ENCODE measurements at places on chromosomes 11 and 22. TPM values are rescaled to one million over a fixed set of nuclear protein-coding genes. Genes with fewer than 3 reads are reported as not detected.

SLC16A8 gene
- total RNA-seq: not detected

CHRDL2 gene
- 0.15 TPM for total RNA-seq

PHOX2A gene
- not detected for total RNA-seq

ANO1 gene
- total RNA-seq: 2.3 TPM

TYR gene
- not detected for total RNA-seq

DEFB131B gene
- not detected for total RNA-seq

SDHAF2 gene
- total RNA-seq: 43.2 TPM

GRCh38 chr11:100141201-100141600 lies 545.9 kb upstream of the ARHGAP42 start:
- H3K4me1 ChIP-seq: no peaks in the 10 kb centered on the region
- no peak for DNase-seq
- no peak overlapping the region for H3K27ac ChIP-seq
- no peaks in the 10 kb centered on the region for H3K27me3 ChIP-seq
- no peaks in the 10 kb centered on the region for H3K36me3 ChIP-seq
- H3K4me3 ChIP-seq: no peak overlapping the region

DNA sequence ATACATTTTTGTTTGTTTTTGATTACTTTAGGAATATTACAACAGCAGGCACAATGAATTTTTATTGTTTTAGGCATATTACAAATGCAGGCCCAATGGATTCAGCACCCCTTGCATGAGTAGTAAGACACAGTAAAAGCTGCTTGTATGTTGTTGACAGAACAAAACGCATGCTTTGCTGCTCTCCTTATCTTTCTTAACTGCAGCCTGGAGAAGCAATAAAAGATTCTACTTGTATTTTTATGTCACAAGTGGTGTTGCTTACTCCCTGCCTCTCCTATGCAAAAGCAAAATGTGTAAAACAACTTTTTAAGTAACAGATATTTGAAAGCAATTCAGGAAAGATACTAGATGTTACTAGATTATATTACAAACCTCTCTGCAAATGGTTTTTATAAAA lies 73.9 kb downstream of the TRPC6 start:
- H3K36me3 ChIP-seq: peaks cover 2% of the 10 kb centered on the region
- H3K4me1 ChIP-seq: no peaks in the 10 kb centered on the region
- peaks cover 5% of the 10 kb centered on the region for H3K27me3 ChIP-seq
- H3K27ac ChIP-seq: no peak overlapping the region
- no peak for DNase-seq
- no peak overlapping the region for H3K4me3 ChIP-seq

DNA sequence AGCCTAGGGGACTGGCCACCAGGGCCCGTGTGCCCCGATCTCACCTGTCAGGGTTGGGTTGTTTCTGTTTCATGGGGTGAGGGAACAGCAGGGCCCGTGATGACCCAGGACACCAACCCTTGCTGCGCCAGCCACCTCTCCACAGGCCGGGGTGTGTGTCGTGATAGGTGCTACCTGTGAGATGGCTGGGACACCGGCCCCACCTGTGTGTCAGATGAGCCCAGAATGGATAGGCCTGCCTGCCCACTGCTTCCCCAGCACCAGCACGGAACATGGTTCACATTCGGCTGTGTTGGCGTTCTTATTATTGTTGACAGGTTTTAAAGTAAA lies 7.1 kb downstream of the CLDN5 start:
- no peaks in the 10 kb centered on the region for H3K27me3 ChIP-seq
- DNase-seq: no peak
- H3K36me3 ChIP-seq: no peaks in the 10 kb centered on the region
- H3K4me1 ChIP-seq: no peaks in the 10 kb centered on the region

GRCh38 chr11:15888556-15889345 lies 467.6 kb downstream of the SOX6 start:
- no peaks in the 10 kb centered on the region for H3K4me1 ChIP-seq
- DNase-seq: no peak
- no peaks in the 10 kb centered on the region for H3K27me3 ChIP-seq
- no peak overlapping the region for H3K4me3 ChIP-seq
- H3K27ac ChIP-seq: no peak overlapping the region

DNA sequence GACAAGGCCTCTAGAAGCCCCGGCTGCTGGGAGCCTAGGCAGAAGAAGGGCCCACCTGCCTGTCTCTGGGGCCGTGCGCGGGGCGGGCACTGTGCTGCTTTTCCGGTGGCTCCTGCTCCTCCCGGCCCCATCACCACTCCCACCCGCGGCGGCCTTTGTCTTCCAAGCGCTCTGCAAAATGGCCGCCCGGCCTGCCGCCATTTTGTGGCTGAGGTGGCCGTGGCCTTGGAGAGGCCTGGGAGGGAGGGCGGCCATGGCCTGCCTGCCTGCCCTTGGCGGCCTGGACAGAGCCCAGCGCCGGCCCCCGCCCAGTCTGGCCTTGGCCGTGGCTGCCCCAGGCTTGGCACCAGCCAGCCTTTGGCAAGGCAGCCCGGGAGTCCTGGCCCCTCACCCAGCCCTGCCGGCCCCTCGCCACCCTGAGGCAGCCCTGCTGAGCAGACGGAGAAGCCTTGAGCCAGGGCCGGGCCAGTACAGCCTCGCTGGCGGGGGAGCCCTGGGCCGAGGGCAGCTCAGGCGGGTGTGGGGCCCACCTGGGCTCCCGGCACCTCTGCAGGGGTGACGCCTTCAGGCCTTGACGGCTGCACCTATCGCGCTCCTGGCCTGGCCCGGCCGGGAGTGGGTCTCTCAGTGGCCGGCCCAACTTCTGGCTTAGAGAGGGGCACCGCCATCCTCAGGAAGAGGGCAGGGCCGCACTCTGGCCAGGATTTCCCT lies 46.0 kb upstream of the PPARA start:
- DNase-seq: no peak
- peaks cover 2% of the 10 kb centered on the region for H3K36me3 ChIP-seq
- no peaks in the 10 kb centered on the region for H3K27me3 ChIP-seq
- H3K27ac ChIP-seq: peak overlapping the region; percentile 89

DNA sequence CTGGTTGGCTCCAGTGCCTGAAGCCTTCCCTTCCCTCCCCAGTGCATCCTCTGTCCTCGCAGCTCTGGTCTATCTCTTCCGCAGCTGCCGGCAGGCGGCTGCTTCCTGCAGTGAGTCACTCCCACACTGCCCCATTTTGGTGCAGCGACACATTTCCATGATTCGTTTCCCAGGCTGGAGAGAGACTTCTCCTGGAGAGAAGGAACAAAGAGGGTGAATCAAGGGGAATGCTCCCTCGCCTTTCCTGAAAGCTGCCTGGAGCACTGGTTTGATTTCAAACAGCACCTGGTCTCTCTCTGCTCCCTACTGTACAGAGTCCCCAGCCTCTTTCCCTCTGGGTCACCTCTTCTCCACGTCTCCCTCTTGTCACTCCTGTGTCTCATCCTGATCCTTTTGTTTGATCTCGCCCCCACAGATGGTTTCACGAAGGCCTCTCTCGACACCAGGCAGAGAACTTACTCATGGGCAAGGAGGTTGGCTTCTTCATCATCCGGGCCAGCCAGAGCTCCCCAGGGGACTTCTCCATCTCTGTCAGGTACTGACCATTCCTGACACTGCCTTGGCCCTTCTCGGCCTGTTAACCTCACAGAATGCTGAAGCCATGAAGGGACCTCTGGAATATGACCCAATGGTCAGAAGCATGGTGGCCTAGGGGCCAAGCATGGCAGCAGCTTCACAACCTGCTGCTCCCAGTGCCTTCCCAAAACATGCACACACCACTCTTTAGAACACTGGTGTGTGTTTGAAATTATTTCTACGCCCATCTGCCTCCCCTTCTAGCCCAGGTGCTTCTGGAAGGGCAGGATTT lies at the start of gene TMA7B:
Gene TMA7B (plus strand): TSS at position 758 of the 808 bp plus-strand sequence. CDS start 3,978 bp downstream, outside the sequence.
- no peak within 1 kb of the TSS for H3K27ac ChIP-seq
- no peaks in the 10 kb centered on the region for H3K27me3 ChIP-seq
- DNase-seq: no peak
- H3K4me3 ChIP-seq: no peak within 1 kb of the TSS

GRCh38 chr22:27378311-27378800 lies 423.2 kb downstream of the MN1 start:
- no peaks in the 10 kb centered on the region for H3K36me3 ChIP-seq
- H3K4me1 ChIP-seq: no peaks in the 10 kb centered on the region
- H3K27ac ChIP-seq: no peak overlapping the region
- DNase-seq: no peak

- no peak overlapping the region for H3K4me3 ChIP-seq
- no peaks in the 10 kb centered on the region for H3K4me1 ChIP-seq
- H3K36me3 ChIP-seq: no peaks in the 10 kb centered on the region
- no peaks in the 10 kb centered on the region for H3K27me3 ChIP-seq
- no peak for DNase-seq
These were observed 84.0 kb upstream of the CTSC start for GRCh38 chr11:88421530-88421929.

DNA sequence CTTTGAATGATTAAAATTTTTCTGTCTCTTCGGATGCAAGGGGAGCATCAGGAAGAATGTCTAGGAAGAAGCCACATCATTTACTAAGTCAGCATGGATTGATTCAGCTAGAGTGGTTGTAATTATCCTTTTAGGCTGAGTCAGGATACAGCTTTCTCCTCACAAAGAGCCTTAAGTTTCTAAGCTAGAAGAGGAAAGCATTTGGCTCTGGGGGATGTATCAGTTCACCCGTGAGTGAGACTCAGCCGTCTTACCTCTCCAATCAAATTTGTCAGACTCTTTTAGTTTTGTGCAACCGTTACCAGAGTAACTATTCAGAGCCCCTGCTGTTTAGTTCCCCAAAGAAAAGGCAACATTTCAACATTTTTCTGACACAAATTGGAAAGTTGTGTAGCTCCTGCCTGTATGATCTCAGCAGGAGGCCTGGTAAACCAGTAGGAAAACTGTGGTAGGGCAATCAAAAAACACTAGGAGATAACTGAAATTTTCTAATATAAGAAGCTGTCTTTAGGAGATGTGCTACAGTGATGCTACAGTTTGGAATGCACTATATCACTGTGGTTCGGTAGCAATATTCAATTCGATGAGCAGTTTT lies 432.4 kb upstream of the LUZP2 start:
- no peaks in the 10 kb centered on the region for H3K4me1 ChIP-seq
- H3K4me3 ChIP-seq: no peak overlapping the region
- H3K27ac ChIP-seq: no peak overlapping the region

DNA sequence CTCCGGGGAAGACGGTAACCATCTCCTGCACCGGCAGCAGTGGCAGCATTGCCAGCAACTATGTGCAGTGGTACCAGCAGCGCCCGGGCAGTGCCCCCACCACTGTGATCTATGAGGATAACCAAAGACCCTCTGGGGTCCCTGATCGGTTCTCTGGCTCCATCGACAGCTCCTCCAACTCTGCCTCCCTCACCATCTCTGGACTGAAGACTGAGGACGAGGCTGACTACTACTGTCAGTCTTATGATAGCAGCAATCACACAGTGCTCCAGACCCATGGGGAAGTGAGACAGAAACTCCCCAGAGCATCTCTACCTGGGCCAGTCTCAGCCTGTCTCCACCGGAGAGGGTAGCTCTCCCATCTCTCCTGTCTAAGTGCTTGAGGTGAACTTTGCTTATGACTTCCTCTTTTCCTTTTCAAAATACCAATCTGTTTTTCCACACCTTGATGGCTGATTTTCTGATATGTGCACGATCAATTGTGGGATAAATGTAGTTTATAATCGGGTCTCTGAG lies 48.5 kb upstream of the VPREB1 start:
- H3K36me3 ChIP-seq: no peaks in the 10 kb centered on the region
- H3K27me3 ChIP-seq: no peaks in the 10 kb centered on the region
- no peaks in the 10 kb centered on the region for H3K4me1 ChIP-seq
- H3K27ac ChIP-seq: no peak overlapping the region
- DNase-seq: no peak

DNA sequence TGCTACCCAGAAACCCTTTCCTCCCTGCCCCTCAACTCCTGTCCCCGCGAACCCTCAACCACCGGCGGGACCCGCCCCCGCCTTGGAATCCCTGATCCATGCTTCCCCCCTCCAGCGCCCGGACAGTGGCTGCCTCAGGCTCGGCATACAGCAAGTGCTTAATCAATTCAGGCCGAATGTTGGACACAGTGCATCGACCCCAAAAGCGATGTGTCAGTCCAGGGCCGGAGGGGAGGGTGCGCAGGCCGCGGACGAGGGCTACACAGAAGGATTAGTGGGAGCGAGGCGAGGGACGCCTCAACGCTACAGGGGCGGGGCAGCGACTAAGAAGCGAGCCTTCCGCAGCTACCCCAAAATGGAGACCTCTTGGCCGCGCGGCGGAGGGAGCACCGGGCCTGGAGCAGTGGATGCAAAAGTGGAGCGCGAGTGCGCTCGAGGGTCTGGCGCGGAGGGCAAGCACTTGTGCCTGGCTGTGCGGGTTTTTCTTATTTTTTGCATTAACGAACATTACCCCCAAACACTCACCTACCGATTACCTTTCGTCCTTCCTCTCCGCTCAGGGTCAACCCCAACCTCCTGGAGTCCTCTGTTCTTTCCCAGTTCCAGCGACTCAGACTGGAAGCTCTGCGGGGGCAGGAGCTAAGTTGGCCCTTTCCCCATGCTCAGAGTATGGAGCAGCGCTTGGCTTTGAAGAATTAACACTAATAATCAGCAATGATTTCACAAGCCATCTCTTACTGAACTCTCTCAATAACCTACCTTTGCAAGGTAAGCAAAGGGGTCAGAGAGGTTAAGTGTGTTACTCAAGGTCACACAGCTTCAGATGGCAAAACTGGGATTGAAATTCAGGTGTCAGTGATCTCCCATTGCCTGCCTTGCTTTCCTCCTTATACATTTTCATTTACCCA lies 30.0 kb upstream of the WNT11 start:
- H3K27me3 ChIP-seq: no peaks in the 10 kb centered on the region
- H3K4me1 ChIP-seq: peaks cover 15% of the 10 kb centered on the region
- H3K27ac ChIP-seq: peak overlapping the region; percentile 74
- no peaks in the 10 kb centered on the region for H3K36me3 ChIP-seq
- peak overlapping the region; percentile 86 for H3K4me3 ChIP-seq

- no peaks in the 10 kb centered on the region for H3K27me3 ChIP-seq
- H3K4me3 ChIP-seq: no peak overlapping the region
- H3K4me1 ChIP-seq: no peaks in the 10 kb centered on the region
- H3K27ac ChIP-seq: no peak overlapping the region
- no peaks in the 10 kb centered on the region for H3K36me3 ChIP-seq
These were observed 21.7 kb upstream of the BAIAP2L2 start for GRCh38 chr22:38132136-38132535.
